Suprapubic skin (tissue), 4 donors: ENCODE measurements at places on chromosomes 12 and 14. TPM values are rescaled to one million over a fixed set of nuclear protein-coding genes. Genes with fewer than 3 reads are reported as not detected.

Gene GSKIP
- total RNA-seq, result 7.9 TPM

DNA sequence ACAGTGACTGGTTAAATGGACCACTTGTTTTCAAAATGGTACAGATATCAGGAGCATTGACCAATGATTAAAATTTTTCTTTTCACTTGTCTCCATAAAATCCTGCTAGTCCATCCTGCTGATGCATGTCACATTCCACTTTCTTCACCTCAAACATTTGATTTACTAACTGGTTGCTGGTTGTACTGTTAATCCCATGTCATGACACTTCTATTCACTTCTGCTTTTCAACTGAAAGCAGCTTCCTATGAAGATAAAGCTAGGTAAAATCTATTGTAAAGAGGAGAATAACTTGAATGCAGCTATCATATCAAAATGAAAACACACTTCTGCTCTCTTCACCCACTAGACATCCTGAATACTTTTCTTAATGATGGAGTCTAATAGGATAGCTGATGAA is 149.6 kb upstream of the OTX2 start:
- DNase-seq, result no peak

DNA sequence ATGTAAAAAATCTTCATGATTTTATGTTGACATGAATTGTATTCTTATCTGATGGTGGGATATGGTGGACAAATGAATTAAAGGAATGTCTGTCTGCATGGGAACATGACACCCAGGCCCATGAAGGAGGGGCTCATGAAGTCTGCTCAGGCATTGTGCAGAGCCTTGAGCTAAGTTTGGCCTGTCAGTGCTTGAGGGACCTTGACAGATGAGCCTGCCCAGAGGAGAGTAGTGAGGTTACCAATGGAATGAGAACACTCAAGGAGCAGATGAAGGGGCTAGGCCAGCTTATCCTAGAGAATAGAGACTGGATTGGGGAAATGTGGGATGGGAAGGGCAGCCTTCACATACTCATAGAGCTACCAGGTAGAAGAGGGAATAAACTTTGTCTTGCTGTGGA is 68.8 kb downstream of the TMX1 start:
- no peak for DNase-seq

DNA sequence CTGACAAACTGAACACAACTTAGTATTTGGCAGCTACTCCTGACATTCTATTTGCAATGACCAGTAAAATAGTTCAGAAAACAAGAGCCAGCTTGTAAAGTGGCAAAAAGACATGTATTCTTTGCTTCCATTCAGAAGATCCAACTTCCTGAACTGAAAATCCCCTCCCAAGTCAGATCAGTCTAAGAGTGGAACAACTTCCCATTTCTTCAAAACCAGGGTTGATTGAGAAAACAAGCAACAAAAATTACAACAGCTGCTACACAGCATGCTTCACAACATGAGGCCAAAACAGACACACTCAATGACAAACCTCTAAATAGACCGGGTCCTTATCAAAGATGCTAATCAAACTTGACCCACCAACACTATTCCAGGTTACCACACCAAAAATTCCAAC is 40.3 kb downstream of the CIT start:
- no peak for DNase-seq

DNA sequence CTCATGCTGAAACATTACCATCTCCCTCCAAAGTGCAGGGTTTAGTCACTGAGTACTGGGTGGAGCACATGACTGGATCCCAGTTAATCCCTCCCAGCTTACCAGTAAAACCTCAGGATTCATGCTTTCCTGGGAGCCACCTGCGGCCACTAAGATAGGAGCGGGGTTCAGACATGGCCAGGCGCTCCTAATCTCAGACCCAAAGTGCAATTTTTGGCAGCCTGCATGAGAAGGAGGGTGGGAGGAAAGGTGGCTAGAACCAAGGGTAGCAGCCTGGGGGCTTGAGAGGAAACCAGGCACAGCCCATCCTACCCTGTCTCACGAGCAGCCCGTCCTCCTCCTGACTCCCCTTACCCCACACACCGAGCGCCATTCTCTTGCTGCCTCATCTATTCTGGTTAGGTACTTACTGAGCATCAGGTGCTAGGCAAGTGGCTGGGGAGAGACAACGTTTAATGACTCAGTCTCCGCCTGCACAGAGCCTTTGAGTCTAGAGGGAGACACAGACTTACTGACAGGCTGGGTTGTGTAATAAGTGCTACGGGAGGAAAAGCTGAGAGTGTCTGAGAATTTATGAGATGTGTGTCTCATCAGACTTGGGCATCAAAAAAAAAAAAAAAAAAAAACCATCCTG is 9.9 kb downstream of the GPRC5A start:
- DNase-seq, result peak; percentile 82

DNA sequence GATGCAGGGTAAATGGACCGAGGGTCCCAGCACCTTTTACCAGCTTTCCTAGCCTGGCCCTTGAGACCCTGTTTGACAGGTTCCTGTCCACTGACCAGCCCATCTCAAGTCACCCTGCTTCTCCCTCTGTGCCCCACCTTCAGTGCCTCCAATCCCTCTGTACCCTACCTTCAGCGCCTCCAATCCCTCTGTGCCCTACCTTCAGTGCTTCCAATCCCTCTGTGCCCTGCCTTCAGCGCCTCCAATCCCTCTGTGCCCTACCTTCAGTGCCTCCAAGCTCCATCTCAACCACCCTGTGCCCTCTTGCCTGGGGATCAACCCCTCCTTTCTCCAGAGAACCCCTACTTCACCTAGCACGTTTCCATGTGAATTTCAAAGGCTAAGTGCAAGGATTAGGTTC is 54.3 kb downstream of the ZFP36L1 start:
- peak; percentile 15 for DNase-seq

GRCh38 chr14:79972230-79972629 is 239.1 kb downstream of the DIO2 start:
- DNase-seq, result no peak

- DNase-seq, result no peak
Measured at GRCh38 chr12:18552829-18553228, 185.0 kb downstream of the PLCZ1 start.
